Right ventricle myocardium inferior (tissue), 1 donor: ENCODE measurements at places on chromosomes 6 and 20. TPM values are rescaled to one million over a fixed set of nuclear protein-coding genes. Genes with fewer than 3 reads are reported as not detected.

- no peak for DNase-seq
Measured at GRCh38 chr6:96721227-96721626, 116.0 kb downstream of the GPR63 start.

GRCh38 chr6:49563006-49563886 is 12.8 kb downstream of the C6orf141 start:
- no peak for DNase-seq

DNA sequence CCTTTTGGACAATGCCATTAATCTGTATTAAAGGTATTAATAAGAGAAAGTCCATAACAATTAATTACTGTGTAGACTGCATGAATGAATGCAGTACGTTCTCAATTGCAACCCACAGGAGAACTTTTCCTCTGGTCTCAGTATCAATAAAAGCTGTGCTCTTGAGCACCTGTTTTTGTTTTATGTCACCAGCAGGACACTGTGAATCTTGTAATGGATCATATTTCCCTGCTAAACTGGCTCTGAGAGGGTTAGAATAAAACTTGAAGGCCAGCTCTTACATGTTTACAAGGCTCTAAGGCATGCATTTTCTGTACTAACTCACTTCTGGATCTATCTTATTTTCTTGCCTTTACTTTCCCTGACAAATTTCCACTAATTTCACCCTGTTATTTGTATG is 214.3 kb upstream of the PLN start:
- no peak for DNase-seq

EIF2S2 gene
- 43.7 TPM for total RNA-seq

GRCh38 chr6:39440039-39440426 is 117.5 kb upstream of the KCNK16 start:
- no peak for DNase-seq

- no peak for DNase-seq
Measured at GRCh38 chr6:11595903-11596302, 58.4 kb downstream of the TMEM170B start.

DNA sequence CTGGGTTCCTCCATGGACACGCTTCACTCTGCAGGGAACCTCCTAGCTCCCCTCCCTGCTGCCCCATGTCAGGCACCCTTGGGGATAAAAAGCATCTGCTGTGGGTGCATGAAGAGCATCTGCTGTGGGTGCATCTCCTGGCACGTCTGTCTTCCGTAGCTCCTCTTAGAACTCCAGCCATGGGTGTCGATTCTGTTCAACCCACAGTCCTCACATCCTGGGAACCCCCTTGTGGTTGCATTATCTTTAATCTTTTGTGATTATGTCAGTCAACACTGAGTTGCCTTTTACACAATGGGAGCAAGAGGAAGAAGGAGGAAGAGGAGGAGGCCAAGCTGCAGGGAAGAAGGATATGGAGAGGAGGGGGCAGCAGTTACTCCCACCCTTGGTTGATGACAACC is 24.1 kb upstream of the CCR6 start:
- no peak for DNase-seq

DNA sequence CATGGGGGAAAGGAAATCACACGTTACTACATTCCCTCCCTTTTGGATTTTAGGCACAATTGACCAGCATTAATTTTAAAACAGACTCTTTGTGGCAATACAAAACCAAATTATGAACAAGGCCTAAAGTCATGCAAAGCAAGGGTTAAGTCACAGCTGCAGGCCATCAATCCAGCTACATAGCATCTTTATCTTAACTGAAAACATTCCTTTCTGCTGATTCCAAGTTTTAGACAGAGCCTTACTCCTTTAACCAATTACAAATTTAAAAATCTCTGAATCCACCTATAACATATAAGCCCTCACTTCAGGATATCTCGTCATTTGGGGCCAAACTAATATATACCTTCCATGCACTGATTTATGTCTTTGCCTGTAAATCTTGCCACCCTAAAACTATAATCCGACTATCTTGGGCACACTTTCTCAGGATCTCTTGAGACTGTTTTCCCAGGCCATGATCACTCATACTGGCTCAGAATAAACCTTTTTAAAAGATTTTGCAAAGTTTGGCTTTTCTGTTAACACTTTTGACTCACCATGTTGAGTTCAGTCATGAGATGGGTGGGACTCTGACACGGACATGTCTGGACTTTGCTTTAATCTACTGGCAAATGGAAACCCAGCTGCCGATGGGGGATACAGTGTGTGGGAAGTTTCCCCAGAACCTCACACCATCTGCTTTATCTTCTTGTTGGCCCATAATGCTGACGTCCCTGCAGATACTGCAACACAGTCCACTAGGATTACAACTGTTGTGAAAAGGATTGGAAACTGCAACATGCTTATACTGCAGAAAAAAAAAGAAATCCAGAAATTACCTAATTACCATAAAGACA is 757.0 kb downstream of the PTPRT start:
- DNase-seq = no peak

PNLDC1 gene
- total RNA-seq = 0.32 TPM

INSM1 gene
- not detected for total RNA-seq

PRELID3B gene
- total RNA-seq = 45.7 TPM

GRCh38 chr20:9160331-9160730 is 91.4 kb downstream of the PLCB4 start:
- no peak for DNase-seq

- peak; percentile 66 for DNase-seq
Measured at GRCh38 chr6:104940893-104941728, 15.8 kb upstream of the LIN28B start.

DNA sequence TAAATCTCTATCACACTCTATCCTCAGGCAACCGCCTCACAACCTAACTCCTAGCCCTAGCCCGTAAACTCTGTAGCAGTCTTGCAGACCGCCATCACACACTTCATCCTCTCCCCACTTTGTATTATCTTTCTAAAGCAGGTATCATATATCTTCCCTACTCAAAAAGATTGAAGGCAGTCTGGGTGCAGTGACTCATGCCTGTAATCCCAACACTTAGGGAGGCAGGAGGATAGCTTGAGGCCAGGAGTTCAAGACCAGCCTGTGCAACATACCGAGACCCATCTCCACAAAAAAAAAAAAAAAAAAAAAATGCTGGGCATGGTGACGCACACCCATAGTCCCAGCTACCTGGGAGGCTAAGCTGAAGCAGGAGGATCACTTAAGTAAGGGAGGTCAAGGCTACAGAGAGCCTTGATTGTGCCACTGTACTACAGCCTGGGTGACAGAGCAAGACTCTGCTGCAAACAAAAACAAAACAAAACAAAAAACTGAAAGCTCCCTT is 22.9 kb downstream of the RANBP9 start:
- DNase-seq = no peak

LRP11 gene
- 21.5 TPM for total RNA-seq

DNA sequence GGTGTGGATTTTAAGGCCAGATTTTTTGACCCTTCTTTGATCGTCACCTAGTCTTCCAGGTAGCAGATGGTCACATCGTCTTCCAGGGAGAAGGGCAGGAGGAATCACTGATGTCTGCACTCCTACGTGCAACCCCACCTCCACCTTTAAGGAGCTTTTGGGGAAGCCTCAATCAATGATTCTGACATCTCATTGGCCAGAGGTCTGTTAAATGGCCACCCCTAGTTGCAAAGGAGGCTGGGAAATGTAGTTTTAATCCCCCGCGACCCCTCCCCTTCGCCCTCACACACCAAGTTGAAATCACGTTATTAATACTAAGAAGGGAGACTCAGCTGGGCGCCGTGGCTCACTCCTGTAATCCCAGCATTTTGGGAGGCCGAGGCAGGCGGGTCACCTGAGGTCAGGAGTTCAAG is 151.4 kb downstream of the BCAS1 start:
- DNase-seq = no peak

CPXM1 gene
- 2.3 TPM for total RNA-seq

DNA sequence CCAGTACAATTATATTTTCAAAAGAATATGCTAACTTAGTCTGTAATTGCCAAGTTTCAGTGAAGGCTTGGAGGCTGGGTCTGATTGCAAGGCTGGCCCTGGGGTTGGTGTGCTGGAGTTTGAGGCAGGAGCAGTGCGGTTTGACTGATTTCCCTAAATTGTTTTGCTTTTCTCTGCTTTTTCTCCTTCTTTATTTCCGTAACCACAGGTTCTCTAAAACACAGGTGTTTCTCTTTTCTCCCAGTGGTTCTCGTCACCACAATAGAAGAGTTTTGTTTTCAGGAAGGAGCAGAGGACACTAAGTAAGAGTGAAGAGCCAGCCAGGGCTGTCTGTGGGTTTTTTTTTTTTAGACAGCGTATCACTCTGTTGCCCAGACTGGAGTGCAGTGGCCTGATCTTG is 8.2 kb upstream of the SNX9 start:
- DNase-seq = no peak

DNA sequence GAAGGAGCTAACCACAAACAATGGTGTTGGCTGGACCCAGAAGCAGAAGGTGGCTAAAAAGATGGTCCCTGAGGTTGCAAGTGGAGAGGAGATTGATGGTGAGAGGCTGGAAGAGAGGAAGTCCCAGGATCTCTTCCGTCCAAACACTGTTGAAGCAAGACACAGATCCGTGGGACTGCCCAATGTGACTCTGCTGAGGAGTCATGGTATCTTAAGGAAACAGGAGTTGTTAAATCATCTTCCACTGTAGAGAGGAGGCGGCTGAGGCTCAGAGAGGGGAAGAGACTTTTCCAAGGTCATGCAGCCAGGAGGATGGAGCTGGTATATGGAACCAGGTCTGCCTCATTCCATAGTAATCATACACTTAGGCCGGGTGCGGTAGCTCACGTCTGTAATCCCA is 4.1 kb upstream of the ZNF335 start:
- DNase-seq = no peak

- no peak for DNase-seq
Measured at GRCh38 chr6:62570372-62570771, 284.3 kb upstream of the KHDRBS2 start.

HLA-DQB1 gene
- total RNA-seq = 3.9 TPM

PAX1 gene
- total RNA-seq = not detected

- DNase-seq = peak; percentile 94
Measured at GRCh38 chr6:29926413-29927274, 15.7 kb upstream of the HLA-A start.

SPATA25 gene
- 2.0 TPM for total RNA-seq

DNA sequence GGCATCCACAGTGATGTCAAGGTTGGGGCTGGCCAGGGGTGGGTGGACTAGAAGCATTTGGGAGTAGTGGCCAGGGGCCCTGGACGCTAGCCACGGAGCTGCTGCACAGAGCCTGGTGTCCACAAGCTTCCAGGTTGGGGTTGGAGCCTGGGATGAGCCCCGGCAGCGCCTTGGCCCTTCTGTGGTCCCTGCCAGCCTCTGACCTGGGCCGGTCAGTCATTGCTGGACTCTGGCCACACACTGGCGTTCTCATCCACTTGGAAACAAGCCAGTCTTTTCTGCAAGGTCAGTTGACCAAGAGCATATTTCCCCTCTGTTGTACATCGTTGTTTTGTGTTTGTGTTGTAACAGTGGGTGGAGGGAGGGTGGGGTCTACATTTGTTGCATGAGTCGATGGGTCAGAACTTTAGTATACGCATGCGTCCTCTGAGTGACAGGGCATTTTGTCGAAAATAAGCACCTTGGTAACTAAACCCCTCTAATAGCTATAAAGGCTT is 8.4 kb downstream of the PSMA7 start:
- peak; percentile 74 for DNase-seq

DNMT3B gene
- total RNA-seq = 0.32 TPM

DNA sequence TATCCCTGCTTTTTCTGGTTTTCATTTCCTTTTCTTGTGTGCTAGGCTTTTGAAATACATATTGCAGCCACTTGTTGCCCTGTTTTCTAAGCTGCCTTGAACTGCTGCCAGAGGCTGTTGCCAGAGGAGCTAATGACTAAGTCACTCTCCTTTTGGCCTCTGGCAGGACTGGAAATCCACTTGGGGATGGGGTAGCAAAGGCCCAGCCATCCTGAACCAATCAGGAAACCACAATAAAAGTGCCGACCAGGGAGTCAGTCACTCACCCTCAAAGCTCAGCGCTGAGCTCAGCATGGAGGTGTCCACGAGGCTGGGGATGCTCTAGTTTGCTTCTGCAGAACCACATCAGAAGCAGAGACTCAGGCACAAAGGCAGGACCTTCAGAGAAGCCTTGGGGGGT is 813.0 kb downstream of the DHX35 start:
- peak; percentile 89 for DNase-seq

DACT2 gene
- 1.0 TPM for total RNA-seq

GRCh38 chr20:35085477-35086225 is 7.0 kb downstream of the TRPC4AP start:
- DNase-seq = no peak

DNA sequence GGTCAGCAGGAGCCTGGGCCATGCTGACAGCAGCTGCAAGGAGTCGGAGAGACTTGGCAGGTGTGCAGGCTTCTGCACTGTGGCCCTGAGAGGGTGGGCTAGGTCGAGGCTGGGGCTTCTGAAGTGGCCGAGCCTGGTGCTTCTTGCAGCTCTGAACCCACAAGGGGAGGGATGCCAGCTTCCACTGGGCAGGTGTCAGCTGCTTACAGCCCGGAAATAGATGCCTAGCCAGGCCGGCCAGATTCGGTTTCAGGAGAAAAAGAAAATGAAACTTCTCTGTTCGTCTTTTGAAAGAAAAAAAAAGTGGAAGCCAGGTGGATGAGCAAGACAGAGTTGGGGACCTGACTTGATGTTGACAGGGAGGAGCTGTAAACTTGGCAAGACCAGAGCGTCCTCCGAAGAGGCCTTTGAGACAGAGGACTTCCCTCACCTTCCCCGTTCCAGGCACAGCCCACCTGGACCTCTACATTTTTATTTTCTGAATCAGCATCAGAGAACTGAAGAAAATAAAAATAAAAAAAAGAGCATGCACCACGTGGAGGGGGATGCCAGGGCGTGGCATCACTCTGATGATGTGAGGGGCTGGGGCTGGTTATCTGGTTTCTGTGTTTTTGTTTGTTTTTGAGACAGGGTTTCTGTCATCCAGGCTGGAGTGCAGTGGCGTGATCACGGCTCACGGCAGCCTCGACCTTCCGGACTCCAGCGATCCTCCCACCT is at the start of gene ZBP1:
TSS of gene ZBP1 (minus strand) at position 153 of the 717 bp plus-strand sequence. CDS start at position 22, 131 bp downstream.
- DNase-seq = no peak

LRFN2 gene
- not detected for total RNA-seq

DNA sequence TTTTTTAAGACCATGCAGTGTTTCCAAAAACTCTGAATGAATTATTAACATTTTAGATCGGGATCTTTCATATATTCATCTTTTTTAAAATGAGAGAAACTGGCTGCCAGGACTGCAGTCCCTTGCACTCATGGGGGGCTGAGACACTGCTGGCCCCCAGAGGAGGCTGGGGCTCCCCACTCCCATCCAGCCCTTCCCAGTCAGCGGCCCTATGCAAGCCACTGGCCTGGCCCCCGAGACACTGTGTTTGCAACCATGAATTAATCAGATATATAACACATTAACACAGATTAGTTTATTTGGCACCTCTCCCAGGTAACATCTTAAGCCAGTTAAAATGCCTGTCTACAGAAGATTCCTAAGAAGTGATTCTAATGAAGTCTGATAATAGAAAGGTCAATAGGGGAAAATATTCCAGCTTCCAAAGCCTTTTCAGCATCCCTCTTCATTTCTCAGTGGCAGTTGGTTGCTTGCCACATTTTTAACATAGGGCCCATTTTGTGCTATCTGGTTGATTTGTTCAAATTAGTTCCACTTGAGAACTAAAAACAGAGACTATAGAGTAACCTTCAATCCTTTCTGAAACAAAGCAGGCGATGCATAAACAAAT is 184.4 kb upstream of the FBXL4 start:
- DNase-seq = no peak
